ENCODE measurements at places on chromosomes 16 and 17.

GRCh38 chr17:28744104-28744971, 527 bp downstream of the TRAF4 start:
- DNase-seq: no peak

- no peak for DNase-seq
These were observed 5.8 kb upstream of the CBX4 start for GRCh38 chr17:79844869-79845600.

DNA sequence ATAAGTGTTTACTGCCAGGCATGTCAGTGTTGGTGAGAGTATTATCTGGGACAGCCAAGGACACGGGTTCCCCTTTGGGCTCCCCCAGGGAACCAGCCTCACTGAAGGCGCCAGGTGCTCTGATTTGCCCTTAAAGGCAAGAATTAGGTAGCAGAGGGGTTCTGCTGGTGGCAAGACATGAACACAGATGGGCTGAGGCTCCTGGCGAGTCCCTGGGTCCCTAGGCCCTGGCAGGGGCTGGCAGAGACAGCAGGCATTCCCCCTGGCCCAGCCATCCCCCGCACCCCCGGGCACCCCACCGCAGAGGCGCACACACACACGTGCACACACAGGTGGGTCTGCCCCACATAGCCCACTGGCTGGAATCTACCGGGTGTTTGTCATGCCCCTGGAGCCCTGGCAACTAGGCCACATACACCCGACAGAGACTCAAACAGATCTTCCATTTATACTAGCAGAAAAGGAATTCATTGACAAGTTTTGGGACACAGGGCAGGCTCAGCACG, 153.3 kb downstream of the C16orf78 start:
- no peak for DNase-seq

GRCh38 chr16:170788-171187, 1.9 kb upstream of the HBA2 start:
- no peak for DNase-seq

All from esophagus squamous epithelium (tissue), 5 donors.